A549 treated with RU486 at 1 μM for 4 hours (cell line): ENCODE measurements at places on chromosomes 5 and 9. TPM values are rescaled to one million over a fixed set of nuclear protein-coding genes. Genes with fewer than 3 reads are reported as not detected.

Gene SPAAR
- total RNA-seq = not detected in 5 replicates

Gene NR4A3
- total RNA-seq = 1.1 to 3.5 TPM (median 2.6 TPM) in 5 replicates

Gene PGM5
- total RNA-seq = not detected in 5 replicates

Gene IFNA21
- not detected in 5 replicates for total RNA-seq

Gene CAMK4
- not detected in 5 replicates for total RNA-seq

Gene GARIN3
- not detected in 5 replicates for total RNA-seq

Gene CD72
- 0.25 to 0.30 TPM (median 0.30 TPM) in 3 of 5 replicates, not detected in the others for total RNA-seq

Gene AGXT2
- not detected in 5 replicates for total RNA-seq

Gene SNCAIP
- total RNA-seq = not detected in 5 replicates

Gene ANKRD31
- total RNA-seq = 0.05 to 0.07 TPM (median 0.06 TPM) in 4 of 5 replicates, not detected in the other

Gene GFI1B
- not detected in 5 replicates for total RNA-seq

Gene ECM2
- total RNA-seq = 0.07 to 0.26 TPM (median 0.21 TPM) in 5 replicates

Gene OLFM1
- total RNA-seq = 8.9 to 10.1 TPM (median 9.9 TPM) in 5 replicates

Gene SNX24
- total RNA-seq = 17.3 to 22.7 TPM (median 21.2 TPM) in 5 replicates

Gene GMCL2
- total RNA-seq = not detected in 5 replicates

Gene LCN15
- not detected in 5 replicates for total RNA-seq

Gene NME5
- not detected in 5 replicates for total RNA-seq

Gene PCDHGB4
- total RNA-seq = 0.56 to 1.1 TPM (median 0.93 TPM) in 5 replicates

Gene FOXI1
- total RNA-seq = not detected in 5 replicates

Gene CDC25C
- total RNA-seq = 10.7 to 12.9 TPM (median 11.2 TPM) in 5 replicates

Gene CENPK
- total RNA-seq = 14.3 to 41.1 TPM (median 32.9 TPM) in 5 replicates

Gene LTC4S
- total RNA-seq = 0.30 to 0.63 TPM (median 0.38 TPM) in 3 of 5 replicates, not detected in the others

Gene PHAX
- total RNA-seq = 48.6 to 76.7 TPM (median 52.3 TPM) in 5 replicates

Gene TAF11L10
- total RNA-seq = not detected in 5 replicates

Gene NEUROG1
- total RNA-seq = not detected in 5 replicates

Gene SEMA6A
- total RNA-seq = 0.02 to 0.18 TPM (median 0.15 TPM) in 5 replicates

Gene NR6A1
- 1.7 to 1.9 TPM (median 1.7 TPM) in 5 replicates for total RNA-seq

Gene C9
- not detected in 5 replicates for total RNA-seq

Gene AP3B1
- total RNA-seq = 18.9 to 35.1 TPM (median 34.4 TPM) in 5 replicates

Gene SLC6A7
- total RNA-seq = 0.03 TPM in 3 of 5 replicates, not detected in the others

Gene PTGR1
- total RNA-seq = 349 to 400 TPM (median 393 TPM) in 5 replicates

Gene ITGA2
- 16.6 to 32.9 TPM (median 29.0 TPM) in 5 replicates for total RNA-seq

Gene KCNT1
- total RNA-seq = not detected in 5 replicates

Gene HARS1
- 78.1 to 83.6 TPM (median 79.0 TPM) in 5 replicates for total RNA-seq

Gene JAKMIP2
- not detected in 5 replicates for total RNA-seq

Gene SLC34A3
- total RNA-seq = 0.07 to 0.08 TPM (median 0.07 TPM) in 3 of 5 replicates, not detected in the others

Gene ADRB2
- total RNA-seq = 0.51 to 0.86 TPM (median 0.67 TPM) in 5 replicates

Gene SPINK4
- not detected in 5 replicates for total RNA-seq

Gene RFESD
- total RNA-seq = 1.7 to 2.9 TPM (median 2.1 TPM) in 5 replicates

Gene TMEM174
- total RNA-seq = not detected in 5 replicates

Gene PCDHGA8
- total RNA-seq = 0.03 TPM in 1 of 5 replicates, not detected in the others

Gene TAS2R1
- total RNA-seq = not detected in 5 replicates

Gene SPATA31A3
- total RNA-seq = not detected in 5 replicates

Gene HNRNPH1
- 455 to 602 TPM (median 495 TPM) in 5 replicates for total RNA-seq

Gene FGF18
- total RNA-seq = 0.30 to 1.00 TPM (median 0.51 TPM) in 5 replicates

Gene ENHO
- total RNA-seq = 0.66 to 2.6 TPM (median 1.9 TPM) in 5 replicates

Gene ZNF189
- total RNA-seq = 4.7 to 8.4 TPM (median 6.6 TPM) in 5 replicates

Gene ENTREP1
- 0.28 to 0.71 TPM (median 0.49 TPM) in 5 replicates for total RNA-seq

Gene PLAC8L1
- total RNA-seq = 0.29 TPM in 1 of 5 replicates, not detected in the others

Gene PCDHGA9
- 0.03 to 0.05 TPM (median 0.04 TPM) in 3 of 5 replicates, not detected in the others for total RNA-seq
